Omental fat pad (tissue), 4 donors: ENCODE measurements at places on chromosomes 16 and 17. TPM values are rescaled to one million over a fixed set of nuclear protein-coding genes. Genes with fewer than 3 reads are reported as not detected.

The SOST gene
- total RNA-seq, result not detected

The ANKRD40CL gene
- not detected for total RNA-seq

- DNase-seq, result no peak
Observed at GRCh38 chr17:11618861-11619566, 20.7 kb downstream of the DNAH9 start.

DNA sequence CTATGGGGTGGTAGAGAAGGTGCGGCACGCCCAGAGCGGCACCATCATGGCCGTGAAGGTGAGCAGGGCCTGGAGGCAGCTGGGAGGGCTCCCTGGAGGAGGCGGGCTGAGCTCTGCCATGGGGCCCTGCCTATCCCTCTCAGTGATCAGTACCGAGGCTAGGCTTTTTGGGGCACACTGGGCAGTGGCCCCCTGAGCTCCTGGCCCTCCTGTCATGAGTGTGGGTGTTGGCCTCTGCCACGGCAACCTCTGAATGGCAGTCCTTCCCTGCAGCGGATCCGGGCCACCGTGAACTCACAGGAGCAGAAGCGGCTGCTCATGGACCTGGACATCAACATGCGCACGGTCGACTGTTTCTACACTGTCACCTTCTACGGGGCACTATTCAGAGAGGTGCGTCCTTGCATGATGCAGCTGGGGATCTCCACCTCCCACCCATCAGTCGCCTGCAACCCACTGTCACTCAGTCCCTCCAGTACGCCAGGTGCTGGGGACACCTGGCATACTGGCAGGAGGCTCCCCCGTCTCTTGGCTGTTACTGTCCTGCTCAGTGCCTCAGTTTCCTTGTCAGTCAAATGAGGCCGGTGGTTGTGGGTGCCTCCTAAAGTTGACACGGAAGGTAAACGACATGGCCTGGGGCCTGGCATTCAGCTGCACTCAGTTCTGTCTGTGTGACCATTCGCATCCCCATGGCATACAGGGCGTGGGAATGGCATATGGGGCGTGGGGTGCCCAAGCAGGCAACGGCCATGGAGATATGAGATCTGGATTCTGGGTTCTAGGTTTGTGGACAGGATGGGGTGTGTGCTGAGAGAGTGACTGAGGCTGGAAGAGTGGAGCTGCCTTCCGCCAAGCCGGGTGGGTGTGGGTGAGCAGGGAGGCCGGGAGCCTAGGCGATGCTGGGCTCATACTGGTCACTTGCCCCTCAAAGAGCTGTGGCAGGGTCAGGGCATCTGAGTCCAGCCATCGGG is 16.4 kb downstream of the MAP2K3 start:
- no peak for DNase-seq

DNA sequence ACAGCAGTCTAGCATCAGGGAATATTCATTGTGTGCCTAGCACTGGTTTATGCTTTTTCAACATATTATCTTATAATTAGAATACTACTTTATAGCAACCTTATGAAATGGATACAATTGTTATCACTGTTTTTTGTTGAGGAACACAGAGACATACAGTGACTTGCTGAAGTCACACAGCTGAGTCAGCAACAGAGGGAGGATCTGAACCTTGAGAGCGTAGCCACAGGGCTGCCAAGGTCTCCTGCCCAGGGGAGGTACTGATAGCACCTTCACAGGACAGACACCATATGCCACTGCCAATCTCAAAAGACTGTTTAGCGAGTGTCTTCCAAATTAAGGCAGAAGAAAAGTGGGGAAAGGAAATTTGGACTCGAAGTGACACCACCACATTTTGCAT is 63.0 kb downstream of the GTF3C1 start:
- no peak for DNase-seq

DNA sequence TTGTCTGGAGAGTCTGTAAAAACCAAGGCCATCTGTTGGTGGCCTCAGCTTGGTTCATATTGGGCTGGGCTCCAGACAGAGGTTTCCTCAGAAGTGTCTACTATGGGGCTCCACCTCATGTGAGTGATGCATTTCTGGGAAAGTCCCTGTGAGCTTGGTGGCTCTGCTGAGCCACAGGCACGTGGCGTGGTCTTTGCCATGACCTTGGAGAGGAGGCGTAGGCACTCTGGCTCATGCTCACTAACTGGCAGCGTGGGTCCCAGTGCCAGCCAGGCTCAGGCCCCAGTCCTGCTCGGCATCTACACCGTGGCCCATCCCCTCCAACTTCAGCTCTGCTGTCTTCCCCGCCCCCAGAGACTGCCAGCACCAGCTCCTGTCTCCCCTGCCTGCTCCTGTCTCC is 10.7 kb upstream of the SMTNL2 start:
- DNase-seq, result no peak

DNA sequence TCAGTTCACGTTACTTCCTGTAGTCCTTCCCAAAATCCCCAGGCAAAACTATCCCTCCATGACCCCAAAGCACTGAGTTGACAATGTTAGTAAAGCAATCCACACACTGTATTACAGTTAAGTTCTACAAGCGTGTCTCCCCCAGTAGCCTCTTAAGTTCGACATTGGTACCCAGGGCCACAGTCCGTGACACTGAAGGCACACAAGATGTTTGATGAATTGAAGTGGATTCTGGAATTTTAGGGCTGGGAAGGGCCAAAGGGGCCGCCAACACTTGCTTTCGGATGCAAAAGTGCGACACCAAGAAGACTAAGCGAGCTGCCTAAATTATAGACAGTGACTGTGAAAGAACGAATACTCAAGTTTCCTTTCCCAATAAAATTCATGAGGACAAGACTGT is 1.5 kb downstream of the VPS35 start:
- no peak for DNase-seq

GRCh38 chr17:55708175-55708974 is 14.3 kb downstream of the TMEM100 start:
- DNase-seq, result no peak

DNA sequence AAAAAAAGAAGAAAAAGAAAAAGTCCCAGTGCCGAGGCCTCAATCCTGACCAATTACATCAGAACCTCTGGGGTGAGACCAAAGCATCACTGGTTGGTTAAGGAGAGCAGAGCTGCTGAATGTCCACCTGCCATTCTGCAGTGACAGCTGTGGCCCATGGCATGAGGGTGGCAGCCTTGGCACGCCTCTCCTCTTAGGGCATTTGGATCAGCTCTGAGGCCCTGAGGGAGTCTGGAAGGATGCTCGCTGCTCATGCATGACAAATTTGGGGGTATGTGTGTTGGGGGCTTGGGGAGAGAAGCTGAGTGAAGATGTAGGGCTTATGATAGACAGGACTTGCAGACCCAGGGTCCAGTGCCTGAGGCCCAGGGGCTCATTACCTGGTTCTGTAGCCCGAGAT is 26.3 kb downstream of the MYLK3 start:
- DNase-seq, result no peak
